Cerebellar nuclear complex (tissue), 1 donor: ENCODE measurements at places on chromosomes 7 and 10.

DNA sequence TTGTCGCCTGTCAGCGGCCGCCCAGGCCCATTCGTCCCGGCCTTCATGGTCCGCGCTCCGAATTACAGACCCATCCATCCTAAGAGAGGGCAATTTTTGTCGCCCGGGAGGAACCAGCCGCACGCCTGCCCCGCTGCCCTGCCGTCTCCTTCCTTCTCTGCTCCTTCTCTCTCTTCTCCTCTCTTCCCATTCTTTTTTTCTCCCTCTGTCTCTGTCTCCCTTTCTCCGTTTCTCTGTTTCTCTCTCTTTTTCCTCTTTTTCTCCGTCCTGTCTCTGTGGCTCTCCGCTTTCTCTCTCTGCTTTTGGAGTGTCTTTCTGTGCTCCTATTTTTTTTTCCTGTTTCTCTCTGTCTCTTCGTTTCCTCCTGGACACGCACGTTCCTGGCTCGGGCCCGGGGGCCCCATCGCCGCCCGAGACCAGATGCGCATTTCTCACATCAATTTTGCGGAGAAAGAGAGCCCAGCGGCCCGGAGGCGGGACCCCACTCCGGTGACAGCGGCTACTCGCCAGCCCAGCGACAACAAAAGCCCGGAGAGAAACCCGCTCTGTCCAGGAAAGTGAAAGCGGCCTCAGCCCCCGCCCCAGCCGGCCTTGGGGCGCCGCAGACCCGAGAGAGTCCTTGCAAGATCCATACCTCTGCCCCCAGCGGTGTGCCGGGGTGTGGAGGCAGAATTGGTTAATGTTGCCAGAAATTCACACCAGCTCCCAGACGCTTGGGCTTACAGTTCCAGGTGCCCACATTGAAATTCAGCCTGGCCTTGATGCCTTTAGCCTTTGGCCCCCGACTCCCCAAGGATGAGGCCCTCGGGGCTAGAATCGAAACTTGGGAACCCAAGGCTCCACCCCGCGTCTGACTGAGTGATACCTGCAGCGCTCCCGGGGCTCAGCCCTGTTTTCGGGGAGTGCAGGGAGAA lies 4.1 kb downstream of the LBX1 start:
- no peak for DNase-seq

DNA sequence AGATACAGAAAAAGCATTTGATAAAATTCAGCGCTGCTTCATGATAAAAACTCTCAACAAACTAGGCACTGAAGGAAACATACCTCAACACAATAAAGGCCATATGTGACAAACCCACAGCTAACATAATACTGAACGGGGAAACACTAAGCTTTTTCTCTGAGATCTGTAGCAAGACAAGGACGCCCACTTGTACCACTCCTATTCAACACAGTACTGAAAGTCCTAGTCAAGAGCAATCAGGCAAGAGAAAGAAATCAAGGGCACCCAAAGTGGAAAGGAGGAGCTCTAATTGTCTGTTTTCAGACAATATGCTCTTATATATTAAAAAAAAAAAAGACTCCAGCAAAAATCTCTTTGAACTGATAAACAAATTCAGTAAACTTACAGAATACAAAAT lies 13.3 kb downstream of the DIP2C start:
- DNase-seq: no peak

GRCh38 chr10:52308251-52309031 lies 5.6 kb upstream of the DKK1 start:
- no peak for DNase-seq

DNA sequence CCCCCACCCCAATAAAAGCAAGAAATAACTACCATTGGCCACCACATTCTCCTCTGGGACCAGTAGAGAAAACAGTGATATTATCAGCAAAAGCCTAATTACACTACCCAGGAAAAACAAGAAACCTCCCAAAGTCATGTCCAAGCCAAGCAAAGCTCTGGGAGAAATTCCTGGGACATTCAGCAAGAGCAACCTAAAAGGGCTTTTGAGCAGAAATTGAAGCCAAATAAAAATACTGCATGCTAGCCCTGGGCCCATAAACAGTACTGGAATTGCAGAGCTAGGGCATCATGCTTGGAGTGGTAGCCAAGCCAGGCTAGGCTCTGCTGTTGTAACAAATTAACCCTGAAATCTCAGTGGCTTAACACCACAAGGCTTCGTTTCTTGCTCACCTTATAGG lies 347.9 kb downstream of the LRMDA start:
- no peak for DNase-seq

- no peak for DNase-seq
Observed at GRCh38 chr7:47179812-47180515, 401.9 kb downstream of the TNS3 start.

- no peak for DNase-seq
Observed at GRCh38 chr7:44881610-44882009, 3.7 kb downstream of the PURB start.

DNA sequence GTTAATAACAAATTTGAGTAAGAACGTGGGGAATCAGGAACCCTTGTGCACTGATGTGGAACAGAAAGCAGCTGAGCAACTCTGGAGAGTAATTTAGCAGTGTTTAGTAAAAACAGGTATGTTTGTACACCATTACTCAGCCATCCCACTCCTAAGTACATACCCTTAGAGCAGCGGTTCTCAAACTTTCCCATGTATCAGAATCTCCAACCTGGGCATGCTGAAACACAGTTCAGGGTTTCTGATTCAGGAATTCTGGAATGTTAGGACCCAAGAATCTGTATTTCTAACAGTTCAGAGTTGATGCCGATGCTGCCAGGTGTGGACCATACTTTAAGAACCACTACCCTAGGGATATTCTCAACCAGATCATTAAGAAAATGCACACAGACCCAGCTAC lies 5.1 kb downstream of the SGMS1 start:
- DNase-seq: no peak
